ENCODE measurements at places on chromosomes 16 and 17.

GRCh38 chr16:49459953-49460735 lies 86.5 kb downstream of the C16orf78 start:
- DNase-seq: no peak

GRCh38 chr16:983044-984030 lies 1.8 kb downstream of the SOX8 start:
- DNase-seq: no peak

GRCh38 chr17:74271901-74272561 lies 2.0 kb upstream of the DNAI2 start:
- no peak for DNase-seq

- DNase-seq: peak; percentile 68
Measured at GRCh38 chr17:82030470-82031302, 792 bp upstream of the RAC3 start.

DNA sequence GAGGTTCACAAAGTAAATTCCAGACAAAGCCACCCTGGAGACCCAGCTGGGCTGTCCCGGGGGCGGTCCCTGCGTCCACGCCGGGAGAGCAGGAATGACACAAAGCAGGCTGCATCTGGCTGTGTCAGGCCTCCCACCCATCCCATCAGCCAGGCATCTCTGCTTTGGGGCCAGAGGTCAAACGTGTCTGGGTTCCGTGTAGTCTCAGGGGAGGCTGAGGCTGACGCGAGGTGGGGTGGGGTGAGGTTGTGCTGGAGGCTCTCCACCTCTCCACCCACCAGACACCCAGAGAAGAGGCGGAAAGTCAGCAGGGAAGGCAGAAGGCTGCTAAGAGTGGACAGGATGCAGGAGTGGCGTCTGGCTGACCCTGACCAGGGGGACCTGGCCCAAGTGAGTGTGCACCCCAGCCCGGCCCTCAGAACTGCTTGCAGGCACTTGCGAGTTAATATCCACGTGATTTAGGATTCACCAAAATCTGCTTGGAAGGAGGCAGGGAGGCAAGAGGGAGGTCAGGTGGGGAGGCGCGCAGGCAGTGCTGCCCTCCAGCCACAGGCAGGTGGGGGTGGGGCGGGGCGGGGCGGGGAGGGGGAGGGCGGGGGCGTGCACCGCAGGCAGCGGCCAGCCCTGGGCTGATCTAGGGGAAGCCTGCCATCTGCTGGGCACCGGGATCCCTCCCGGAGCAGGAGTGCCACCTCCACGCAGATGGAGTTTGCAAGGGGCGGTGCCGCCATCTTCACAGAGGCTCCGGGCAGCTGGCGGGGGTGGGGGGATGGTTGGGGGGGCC lies 44.3 kb downstream of the TBC1D16 start:
- DNase-seq: peak; percentile 74

DNA sequence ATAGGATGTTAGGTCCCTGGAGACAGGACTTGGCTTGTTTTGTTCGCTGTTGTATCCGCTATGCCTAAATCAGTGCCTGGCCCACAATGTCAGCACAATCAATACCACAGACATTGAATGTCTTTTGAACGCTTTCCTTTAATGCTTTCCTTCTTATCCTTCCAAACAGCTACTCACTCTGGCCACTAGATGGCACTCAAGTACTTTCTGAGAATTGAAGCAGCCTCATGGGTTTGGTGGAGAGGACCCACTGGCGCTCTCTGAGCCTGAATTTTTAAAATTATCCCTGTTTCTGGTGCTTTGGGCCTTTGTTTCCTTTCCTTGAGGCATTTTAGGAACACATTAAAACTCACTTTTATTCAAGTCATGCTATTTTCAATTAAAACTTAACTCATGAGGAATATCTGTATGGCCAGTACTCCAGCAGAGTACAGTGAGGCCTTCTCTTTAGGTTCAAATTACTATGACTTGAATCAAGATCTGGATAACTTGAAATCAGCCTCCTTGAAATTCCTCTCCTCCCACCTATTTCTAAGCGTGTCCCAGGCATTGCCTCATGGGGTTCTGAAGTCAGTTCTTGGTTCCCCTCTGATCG lies 3.2 kb upstream of the NLRP1 start:
- no peak for DNase-seq

GRCh38 chr17:48995974-48996721 lies 1.0 kb upstream of the IGF2BP1 start:
- no peak for DNase-seq

DNA sequence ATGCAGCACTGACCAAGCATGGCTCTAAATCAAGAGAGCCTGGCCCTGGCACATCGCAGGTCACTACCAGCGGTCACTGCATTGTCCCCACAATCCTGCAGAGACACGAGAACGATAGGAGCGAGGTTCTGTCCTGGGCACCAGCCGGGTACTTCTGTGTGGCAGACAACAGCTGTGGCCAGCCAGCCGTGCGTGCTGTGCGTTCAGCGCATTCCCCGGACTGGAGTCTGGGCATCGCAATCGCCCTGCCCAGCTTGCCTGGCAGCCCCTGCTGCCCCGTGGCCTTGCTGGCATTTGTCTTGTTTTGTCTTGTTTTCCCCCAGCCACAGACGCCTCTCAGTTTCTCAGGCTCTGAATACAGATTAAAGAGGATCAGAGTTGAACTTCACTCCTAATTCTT lies 33.9 kb downstream of the COTL1 start:
- no peak for DNase-seq

- DNase-seq: no peak
Measured at GRCh38 chr16:22625967-22626366, 115.3 kb downstream of the NPIPB5 start.

DNA sequence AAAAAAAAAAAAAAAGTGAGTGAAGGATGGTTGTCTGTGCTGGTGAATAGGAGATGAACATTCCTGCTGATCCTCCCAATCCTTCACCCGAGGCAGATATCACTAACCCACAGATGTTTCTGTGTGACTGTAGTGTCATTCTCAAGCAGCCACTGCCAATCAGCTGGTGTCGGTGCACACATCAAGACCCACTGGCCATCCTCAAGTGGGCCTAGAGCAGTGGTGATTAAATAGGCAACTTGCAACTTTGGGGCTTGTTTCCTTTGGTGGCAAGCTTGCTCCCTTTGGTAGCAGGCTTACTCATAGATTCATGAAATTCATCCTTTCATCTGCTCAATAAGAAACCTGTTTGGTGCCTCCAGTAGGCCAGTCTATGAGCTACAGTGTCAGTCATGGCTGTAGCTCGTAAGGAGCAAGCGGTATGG lies 51.1 kb upstream of the LGALS9 start:
- DNase-seq: no peak

GRCh38 chr17:1094591-1094990 lies 85.2 kb downstream of the ABR start:
- no peak for DNase-seq

DNA sequence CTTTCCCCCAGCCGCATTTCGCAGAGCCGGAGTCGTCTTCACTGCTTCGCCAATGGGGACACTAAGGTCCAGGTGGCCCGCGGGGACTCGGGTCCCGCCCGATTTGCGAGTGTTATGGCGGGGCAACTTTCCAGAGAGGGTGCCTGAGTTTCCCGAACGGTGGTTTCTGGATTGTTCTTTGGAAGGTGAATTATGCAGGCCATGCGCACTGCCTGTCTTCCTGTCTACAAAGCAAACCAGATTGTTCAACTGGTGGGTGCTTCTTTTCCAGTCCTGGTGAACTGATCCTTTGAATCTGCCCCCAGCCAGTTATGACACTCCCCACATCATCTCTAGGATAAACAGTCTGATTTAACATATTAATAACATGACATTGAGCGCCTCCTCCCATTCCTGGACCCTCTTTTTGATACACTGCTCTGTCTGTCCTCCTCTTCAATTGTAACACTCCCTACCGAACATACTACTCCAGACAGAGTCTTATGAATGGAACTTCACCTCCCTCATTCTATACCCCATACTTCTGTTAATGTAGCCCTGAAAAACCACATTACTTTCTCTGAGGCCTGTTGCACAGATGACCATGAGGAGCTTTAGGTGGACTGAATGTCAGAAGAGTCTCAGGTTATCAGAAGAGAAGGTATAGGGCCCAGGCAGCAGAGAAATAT lies 159.0 kb downstream of the RAB11FIP4 start:
- DNase-seq: no peak

DNA sequence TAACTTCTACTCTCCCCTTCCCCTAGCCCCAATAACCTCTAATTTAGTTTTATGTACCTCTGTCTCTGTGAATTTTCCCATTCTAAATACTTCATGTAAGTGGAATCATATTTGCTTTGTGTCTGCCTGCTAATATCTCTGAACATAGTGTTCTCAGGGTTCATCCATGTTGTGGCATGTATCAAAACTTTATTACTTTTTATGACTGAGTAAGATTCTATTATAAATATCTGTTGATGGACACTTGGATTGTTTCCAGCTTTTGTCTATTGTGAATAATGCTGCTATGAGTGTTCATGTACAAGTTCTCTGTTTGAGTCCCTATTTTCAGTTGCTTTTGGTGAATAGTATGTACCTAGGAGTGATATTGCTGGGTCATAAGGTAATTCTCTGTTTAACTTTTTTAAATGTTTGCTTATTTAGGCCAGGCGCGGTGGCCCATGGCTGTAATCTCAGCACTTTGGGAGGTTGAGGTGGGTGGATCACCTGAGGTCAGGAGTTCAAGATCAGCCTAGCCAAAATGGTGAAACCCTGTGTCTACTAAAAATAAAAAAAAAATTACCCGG lies 92.8 kb downstream of the CHD9 start:
- DNase-seq: no peak

DNA sequence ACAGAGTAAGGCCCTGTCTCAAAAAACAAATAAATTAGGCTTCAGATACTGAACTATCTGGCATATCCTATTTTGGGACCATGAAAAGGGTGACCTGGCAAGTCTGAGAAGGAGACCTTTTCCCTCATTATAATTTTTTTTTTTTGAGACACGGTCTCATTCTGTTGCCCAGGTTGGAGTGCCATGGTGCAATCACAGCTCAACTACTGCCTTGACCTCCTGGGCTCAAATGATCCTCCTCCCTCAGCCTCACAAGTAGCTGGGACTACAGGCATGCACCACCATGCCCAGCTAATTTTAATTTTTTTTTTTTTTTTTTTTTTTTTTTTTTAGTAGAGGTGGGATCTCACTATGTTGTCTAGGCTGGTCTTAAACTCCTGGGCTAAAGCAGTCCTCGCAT lies 37.3 kb downstream of the PLCG2 start:
- no peak for DNase-seq

- DNase-seq: no peak
Measured at GRCh38 chr17:66347661-66348514, 45.5 kb downstream of the PRKCA start.

DNA sequence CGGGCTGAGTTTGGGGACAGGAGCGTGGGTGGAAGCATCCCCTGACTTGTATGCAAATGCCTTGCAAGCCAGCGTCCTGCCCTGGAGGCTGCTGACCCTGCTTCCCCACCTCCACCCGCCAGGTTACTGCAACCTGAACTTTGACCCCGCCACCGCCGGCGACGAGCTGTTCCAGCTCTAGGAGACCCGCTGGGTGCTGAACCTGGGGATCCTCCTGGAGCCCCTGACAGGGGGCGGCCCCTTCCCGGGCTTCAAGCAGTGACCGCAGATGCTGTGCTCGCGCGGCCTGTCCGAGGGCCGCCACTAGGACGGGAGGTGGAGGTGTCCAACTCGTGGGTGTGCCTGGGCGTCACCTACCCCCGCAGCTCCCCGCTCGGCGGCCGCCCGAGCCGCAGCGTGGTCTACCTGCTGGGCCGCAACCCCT lies 10.7 kb upstream of the SLC16A5 start:
- DNase-seq: no peak

GRCh38 chr16:13314633-13315032 lies 413.2 kb downstream of the SHISA9 start:
- no peak for DNase-seq

DNA sequence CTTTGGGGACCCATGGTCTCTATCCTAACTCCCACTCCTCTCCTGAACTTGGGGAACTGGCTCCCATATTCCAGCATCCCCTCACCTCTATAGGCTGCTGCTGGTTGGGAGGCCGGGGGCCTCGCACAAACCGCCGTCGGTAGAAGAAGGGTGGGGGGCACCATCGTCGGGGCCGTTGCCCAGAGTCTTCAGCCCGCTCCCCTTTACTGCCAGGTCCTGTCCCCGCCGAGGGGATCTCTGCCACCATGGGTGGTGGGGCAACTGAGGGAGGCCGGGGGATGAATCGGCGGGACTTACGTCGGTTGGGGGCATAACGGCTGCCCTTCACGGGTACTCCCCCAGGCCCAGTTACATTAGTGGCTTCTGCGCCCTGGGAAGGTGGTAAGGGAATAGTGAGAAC lies 4.3 kb downstream of the YBX2 start:
- DNase-seq: no peak

GRCh38 chr17:17019891-17020456 lies 22.3 kb upstream of the MPRIP start:
- no peak for DNase-seq

DNA sequence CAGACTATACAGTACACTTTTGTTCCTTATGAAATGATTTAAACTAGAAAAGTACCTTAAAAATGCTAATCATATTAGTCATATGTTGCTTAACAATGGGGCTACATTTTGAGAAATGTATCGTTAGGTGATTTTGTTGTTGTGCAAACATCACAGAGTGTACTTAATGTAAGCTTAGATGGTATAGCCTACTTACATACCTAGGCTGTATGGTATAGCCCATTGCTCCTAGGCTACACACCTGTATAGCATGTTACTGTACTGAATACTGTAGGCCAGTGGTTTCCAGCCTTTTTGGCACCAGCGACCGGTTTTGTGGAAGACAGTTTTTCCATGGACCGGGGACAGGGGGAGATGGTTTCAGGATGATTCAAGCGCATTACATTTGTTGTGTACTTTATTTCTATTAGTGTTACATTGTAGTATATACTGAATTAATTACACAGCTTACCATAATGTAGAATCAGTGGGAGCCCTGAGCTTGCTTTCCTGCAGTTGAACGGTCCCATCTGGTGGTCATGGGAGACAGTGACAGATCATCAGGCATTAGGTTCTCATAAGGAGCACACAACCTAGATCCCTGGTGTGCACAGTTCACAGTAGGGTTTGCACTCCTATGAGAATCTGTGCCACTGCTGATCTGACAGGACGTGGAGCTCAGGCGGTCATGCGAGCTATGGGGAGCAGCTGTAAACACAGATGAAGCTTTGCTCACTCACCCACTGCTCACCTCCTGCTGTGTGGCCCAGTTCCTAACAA lies 35.0 kb upstream of the MRC2 start:
- no peak for DNase-seq

DNA sequence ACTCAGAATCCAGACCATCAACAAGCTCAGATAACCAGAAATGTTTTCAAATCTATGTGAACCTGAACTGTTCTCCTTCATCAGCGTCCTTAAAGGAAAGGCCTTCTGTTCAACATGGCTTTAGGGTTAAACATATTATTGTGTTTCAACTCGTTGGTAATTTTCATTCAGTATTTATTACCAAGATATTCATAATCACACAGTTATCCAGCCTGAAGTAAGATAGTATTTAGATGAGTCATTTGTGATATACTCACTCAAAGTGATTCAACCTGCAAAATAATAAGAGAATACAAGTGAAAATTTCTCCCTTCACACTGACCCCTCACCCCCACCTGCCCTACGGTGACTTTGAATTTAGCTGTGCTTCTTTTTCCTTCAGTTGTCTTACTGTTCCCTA lies 3.0 kb downstream of the CYLD start:
- no peak for DNase-seq
